ENCODE measurements at places on chromosomes 3 and 15.

DNA sequence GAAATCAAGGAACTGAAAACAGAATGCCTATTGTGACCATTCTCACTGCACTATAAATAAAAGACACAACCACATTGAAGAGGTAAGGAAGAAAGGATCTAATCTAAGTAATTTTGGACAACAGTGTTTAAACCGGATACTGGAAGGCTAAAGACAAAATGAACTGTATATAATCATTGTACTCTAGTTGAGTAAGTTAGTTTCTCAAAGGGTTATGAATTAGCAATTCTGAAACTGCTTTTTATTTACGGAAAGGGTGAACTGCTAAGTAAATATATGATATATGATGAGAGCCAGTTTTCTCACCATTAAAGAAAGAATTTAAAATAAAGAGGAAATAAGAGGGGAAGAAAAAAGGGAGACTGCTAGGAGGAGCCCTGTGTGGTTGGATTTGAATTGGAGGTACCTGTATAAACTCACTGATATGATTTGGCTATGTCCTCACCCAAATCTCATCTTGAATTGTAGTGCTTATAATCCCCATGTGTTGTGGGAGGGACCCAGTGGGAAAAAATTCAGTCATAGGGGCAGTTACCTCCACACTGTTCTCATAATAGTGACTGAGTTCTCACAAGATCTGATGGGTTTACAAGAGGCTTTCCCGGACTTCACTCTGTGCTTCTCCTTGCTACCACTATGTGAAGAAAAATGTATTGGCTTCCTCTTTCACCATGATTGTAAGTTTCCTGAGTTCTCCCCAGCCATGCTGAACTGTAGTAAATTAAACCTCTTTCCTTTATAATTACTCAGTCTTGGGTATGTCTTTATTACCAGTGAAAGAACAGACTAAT lies 607.7 kb downstream of the PYDC2 start:
- no peak for DNase-seq

DNA sequence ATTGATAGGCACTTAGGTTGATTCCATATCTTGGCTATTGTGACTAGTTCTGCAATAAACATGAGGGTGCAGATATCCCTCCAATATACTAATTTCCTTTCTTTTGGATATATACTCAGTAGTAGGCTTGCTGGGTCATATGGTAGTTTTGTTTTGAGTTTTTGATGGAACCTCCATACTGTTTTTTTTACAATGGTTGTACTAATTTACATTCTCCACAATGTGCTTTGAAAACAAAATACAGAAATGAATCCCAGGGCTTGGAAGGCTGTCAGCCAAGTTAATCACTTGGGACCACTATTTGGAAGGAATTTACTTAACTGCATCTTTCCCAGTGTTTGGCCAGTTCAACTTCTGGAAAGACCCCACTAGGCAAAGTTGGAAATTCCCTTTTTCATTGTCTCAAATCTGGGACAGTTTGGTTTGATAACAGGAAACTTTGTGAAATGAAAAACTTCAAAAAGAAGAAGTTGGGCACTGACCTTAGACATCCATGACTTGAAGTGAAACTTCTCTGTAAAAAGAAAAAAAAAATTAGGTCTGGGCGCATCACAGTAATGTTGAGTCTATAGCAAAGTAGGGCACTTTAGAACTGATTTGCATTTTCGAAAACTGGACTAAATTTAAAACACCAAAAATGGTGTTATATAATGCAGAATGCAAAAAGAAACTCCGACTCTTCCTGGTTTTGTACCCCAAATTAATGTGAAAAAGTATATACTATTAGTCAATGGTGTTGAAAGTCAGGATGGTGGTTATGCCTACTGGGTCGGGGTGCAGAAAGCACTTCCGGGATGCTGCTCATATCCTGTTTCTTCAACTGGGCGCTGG lies 6.0 kb downstream of the CTSH start:
- DNase-seq = no peak

DNA sequence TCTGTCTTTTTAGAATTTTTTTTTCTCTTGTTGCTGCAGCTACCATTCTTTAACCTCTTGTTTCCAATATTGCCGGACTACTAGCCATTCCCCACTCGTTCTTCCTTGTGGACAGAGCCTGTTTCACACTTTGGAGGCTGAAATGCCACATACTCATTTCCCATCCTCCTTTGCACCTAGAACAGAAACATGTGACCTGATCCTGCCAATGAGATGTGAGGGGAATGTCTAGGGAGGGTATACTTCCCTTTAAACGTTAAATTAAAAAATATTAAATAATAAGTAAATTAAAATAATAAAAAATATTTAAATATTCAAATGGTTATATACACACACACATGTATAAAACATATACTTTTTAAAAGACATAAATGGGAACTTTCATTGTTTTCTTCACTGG lies 20.6 kb upstream of the MDFIC2 start:
- DNase-seq = no peak

GRCh38 chr3:141429371-141430035 lies 57.3 kb upstream of the RASA2 start:
- DNase-seq = no peak

GRCh38 chr3:37348736-37349396 lies 174.5 kb upstream of the LRRFIP2 start:
- no peak for DNase-seq

All from stimulated activated CD8-positive, alpha-beta memory T cell treated with anti-CD3 and anti-CD28 coated beads, Interleukin-7, amount 100 ng/mL, for 1 hour (primary cell).